Cortex of kidney (tissue), 1 donor: ENCODE measurements at places on chromosomes 1 and 21.

DNA sequence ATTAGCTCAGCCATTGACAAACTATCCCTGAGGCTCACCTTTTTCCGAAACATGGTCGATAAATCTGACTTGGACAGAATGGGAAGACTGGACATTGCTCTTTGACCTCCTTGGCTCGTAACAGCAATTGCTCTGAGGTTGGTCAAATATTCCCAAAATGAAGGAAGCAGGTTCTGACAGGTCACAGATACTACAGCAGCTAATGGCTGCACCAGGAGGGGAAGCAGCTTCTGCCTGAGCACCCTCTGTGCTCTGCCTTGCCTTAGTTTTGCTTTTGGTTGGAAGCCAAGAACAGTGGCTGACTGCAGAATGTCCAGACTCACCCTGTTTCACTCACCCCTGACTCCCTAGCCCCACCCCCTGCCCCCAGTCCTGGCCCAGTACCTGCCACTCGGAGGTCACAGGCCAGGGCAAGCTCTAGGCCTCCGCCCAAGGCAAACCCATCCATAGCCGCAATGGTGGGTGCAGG, 15.4 kb downstream of the ECHDC2 start:
- no peak for DNase-seq

GRCh38 chr1:182048562-182048961, 12.9 kb downstream of the ZNF648 start:
- DNase-seq, result no peak

- no peak for DNase-seq
These were observed 238.2 kb upstream of the MAP1LC3C start for GRCh38 chr1:242237051-242237450.

GRCh38 chr1:111690306-111690617, 48.9 kb downstream of the INKA2 start:
- no peak for DNase-seq

DNA sequence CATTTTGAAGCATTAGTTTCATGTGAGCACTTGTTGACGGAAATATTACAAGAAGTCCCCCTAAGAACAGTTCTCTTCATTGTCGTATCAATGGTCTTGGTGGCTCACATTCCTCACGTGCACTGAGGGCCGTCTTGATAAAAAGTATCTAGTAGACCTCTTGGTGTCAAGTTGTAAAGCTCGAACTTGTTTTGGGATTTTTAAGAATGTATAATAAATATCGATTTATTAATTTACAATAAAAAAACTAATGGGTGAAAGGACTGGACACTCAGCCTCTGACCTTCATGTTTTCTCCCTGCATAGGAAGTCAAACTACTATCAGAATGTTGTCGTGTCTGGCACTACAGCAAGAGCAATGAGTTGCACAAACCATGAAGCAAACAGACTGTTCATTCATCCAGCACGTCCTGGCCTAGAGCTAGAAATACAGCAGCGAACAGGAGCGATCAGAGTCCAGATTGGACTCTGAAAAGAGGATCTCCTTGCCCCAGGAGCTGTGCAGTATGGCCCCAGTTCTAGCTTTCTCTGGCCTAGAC, 319.2 kb downstream of the SMYD3 start:
- no peak for DNase-seq

DNA sequence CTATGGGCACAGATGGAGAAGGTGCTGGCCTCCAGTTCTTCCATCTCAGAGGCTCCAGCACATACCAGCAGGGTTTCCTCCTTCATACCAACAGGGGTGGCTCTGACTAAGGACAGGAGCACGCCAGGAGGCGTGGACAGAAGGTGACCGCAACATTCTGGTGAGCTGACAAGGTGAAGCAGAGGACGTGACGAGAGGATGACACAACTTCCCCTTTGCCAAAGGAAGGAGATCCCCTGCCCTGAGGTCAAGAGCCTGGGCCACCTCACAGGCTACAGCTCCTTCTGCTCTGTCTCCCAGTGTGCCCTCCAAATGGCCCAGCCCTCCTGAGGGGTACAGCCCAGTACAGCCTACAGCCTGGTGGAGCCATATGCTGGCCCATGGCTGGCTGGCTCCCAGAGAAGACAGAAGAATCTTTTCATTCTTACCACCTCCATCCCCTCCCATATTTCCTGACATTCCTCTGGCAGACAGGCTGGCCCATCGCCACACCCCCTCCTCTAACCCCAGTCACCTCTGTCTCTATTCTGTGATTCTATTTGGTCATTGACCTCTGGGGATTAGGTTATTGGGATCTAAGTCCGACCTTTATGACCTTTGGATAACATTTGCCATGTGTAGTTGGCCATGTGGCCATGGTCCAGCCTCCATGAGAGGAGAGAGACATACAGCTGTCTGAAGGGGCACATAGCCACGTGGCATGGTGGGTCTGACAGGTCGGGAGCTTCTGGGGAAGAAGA, 5.1 kb upstream of the LAMB3 start:
- no peak for DNase-seq

DNA sequence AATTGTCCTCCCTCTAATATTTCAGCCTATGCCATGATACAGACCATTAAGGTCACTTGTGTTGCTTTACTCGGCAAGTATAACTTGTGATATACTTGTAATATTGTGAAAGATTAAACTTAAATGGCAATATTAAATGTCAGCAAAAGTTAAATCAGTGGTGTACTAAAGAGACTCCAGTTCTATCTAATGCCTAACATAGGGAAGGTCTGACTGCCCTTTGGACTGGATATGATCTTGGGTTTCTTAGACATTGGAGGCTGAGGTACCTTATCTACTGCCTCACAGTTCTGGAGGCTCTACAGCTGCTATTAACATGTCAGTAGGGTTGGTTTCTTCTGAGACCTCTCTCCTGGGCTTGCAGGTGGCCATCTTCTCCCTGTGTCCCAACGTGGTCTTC, 89.9 kb downstream of the MT1HL1 start:
- no peak for DNase-seq

DNA sequence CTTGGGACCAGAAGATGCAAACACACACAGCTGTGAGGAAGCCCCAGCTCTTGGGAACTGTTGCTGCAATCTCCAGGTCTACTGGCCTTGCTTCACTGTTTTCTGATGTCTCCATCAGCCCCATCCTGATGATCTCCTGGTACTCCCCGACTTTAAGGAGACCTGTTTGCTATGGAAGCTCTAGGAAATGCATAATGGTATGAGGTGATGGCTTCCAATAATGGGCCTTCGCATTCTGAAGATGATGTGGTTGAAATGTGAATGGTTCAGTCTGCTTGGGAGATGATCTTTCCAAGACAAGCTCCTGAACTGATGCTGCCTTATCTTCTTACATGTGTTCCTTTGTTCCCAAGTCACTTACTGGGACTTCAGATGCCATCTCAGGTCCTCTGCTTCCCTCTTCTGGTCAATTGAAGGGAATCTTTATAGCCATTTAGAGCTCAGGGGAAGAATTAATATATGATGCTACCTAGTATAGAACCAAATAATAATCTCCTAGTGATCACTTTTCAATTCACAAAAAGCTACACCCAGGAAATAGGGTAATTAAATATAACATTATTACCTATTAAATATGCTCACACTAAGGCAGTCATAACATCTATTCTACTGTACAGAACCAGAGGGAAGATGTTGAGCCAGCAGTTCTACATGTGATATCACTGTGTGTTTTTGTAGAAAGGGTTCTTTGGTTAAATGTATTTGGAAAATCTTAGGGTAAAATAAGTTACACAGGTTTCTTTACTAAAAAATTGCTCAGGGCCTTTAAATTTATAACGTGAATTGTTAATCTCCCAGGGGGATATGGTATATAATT, 73.9 kb upstream of the VTCN1 start:
- no peak for DNase-seq

DNA sequence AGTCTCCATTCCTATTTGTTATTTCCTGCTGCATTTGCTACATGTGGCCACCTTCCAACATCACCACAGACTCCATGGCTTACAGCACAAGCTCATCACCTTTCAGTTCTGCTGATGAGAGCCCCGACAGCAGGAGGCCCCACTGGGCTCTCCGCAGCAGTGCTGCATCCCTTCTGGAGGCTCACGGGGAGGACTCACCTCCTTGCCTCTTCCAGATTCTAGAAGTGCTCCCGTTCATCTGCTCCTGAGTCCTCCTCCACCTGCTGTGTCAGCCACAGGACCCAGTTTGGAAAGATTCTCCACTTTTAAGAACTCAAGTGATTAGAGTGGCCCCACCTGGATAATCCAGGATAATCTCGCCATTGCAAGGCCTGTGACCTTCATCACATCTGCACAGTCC, 167.6 kb downstream of the PCBP3 start:
- DNase-seq, result no peak

- DNase-seq, result no peak
These were observed 89.6 kb upstream of the CD34 start for GRCh38 chr1:208000504-208000903.

DNA sequence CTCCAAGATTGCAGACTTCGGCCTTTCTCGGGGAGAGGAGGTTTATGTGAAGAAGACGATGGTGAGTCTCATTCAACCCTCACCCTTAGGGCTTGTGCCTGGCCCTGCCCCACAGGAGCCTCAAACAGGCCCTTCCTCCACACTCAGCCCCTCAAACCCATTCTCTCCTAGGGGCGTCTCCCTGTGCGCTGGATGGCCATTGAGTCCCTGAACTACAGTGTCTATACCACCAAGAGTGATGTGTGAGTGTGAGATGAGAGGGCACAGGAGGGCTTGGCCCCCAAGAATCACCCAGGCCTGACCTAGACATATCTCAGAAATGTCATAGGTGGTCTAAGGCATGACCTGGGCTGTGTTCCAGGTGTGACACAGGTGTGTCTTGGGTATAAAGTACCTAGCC, 18.3 kb upstream of the MPL start:
- DNase-seq, result no peak

- no peak for DNase-seq
These were observed 29.1 kb upstream of the NEK2 start for GRCh38 chr1:211704543-211704942.

- DNase-seq, result no peak
These were observed 8.9 kb downstream of the METTL13 start for GRCh38 chr1:171790318-171790717.

DNA sequence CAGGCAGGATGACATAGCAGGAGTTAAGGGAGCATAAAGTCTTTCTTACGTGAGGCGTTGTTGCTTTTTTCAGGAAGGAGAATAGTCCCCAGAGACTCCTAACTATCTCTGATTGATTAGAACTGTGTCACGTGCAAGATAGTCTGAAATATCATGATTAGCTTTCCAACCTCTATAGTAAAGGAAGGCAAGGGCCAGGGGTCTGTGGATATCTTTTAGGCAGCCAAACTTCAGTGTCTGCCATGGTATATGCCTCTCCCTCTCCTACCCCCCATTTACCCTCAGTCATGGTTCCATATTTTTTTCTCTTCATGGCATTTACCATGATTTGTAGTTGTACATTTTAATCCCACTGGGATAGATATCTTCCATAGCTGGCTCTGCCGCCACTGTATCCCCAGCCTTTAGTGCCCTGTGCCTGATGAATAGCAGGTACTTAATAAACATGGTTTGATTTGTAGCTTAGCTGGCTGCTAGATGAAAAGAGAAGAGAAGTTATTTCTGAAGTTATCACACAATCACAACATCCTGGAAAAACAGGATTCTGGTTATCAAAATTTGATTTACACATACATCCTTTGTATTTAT, 318.7 kb upstream of the ST6GALNAC5 start:
- no peak for DNase-seq
